Erythroblast (primary cell): ENCODE measurements at places on chromosomes 7 and 10.

DNA sequence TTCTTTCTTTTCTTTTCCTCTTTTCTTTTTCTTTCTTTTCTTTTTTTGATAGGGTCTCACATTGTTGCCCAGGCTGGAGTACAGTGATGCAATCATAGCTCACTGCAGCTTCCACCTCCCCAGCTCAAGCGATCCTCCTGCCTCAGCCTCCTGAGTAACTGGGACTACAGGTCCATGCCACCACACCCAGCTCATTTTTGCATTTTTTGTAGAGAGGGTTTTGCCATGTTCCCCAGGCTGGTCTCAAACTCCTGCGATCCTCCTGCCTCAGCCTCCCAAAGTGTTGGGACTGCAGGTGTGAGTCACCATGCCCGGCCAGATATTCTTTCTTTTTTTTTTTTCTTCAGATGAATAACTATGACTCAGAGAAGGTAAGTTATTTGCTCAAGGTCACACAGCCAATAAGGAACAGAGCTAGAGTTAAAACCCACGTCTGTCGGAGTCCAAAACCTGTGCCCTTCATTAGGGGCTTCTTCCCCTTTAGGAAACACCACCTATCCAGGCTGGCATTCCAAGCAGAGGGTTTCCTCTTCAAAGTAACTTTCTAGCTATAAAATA is 28.1 kb upstream of the DNMBP start:
- DNase-seq = no peak

DNA sequence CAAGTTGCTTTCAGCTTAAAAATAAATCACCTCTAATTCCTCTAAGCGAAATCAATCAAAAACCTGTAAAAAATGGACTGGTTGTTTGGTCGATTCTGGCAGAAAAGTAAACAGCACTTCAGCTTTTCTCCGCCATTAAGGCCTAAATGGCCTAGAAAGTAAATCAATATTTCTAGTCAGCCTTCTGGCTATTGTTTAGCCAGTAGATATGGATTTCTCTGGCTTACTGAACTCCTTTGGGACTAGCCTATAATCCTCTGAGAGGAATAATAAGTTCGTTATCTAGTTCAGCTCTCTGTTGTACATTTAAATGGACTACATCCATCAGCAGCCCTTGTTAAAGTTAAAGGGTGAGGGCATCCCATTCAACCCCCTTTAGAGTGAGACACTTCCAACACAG is 400.1 kb upstream of the ETV1 start:
- no peak for DNase-seq

DNA sequence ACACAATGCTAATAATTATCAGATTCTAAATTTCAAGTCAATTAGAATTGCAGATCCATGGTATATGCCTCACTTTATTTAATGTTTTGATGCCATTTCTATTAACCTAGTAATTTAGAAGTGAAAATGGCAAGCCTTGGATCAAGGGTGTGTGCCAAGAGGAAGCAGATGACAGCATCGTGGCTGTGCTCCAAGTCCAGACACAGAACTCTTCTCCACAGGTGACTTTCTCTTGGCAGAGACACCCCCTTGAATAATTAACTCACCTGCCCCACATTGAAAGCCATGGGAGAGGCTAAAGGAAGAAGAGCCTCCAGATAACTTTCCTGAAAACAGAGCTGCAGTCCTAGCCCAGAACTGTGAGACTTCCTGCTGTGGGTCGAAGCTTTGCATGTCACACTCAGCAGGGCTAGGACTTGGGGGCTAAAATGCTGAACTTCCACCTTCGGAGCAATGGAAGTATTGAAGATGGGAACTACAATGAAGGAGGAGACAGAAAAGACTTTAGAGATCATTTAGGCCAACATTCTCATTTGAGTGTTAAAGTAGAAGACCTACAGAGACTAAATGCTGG is 996 bp upstream of the C10orf90 start:
- no peak for DNase-seq

DNA sequence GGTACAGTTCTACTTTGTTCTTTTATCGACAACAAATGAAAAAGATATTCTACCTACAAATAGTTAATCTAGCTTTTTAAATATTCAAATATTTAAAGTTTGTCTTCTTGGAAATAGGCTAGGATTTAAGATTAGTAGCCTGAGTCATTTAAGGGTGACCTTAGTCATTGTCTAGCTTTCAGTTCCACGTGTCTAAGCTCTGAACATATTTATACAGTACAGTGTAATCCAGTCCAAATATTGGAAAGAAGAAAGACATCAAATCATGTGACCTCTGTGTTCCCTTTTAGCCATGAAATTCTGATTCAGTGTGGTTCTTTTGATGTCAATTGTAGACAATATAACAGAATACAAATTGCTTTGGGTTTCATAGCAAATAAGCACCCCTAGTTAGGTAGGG is 121.1 kb downstream of the MALRD1 start:
- no peak for DNase-seq

DNA sequence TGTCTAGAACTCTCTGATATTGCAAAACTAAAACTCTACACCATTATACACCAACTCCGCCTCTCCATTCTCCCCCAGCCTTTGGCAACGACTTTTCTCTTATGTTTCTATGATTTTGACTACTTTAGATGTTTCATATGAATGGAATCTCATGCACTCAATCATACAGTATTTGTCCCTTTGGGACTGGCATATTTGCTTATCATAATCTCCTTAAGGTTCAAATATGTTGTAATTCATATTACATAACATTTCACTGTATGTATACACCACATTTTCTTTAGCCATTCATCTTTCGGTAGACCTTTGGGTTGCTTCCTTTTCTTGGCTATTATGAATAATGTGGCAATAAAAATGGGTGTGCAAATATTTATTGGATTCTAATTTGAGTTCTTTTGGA is 164.4 kb downstream of the ARL4A start:
- no peak for DNase-seq

GRCh38 chr7:859359-860030 is 16.9 kb upstream of the GET4 start:
- no peak for DNase-seq

DNA sequence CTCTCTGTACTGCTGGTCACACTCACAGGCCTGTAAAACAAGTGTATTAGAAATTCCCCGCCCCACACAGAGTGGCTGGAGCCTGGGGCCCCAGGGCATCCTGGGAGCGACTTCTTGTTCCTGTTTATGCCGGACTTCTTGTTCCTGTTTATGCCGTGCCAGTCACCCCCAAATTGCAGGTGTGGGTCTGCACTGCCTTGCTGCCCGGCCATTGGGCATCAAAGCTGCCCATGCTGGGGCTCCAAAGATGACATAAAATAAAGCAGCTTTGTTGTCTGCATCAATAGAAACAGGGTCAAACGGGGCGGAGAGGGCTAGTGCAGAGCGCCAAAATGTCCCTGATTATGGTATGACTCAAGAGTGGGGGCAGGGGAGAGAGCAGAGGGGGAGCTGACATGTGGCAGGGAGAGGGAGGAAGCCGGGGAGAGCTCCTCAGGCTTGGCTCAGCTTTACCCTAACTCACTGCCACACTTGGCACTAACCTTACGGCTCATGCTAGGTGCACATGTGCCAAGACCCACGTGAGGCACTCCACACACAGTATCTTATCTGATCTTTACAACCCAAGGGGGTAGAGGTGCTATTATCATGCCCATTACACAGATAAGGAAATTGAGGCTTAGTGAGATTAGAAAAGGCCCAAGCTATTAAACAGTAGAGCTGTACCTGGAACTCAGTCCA is 98.4 kb downstream of the PIP4K2A start:
- peak; percentile 81 for DNase-seq

- DNase-seq = no peak
These were observed 35.5 kb upstream of the NCAPG2 start for GRCh38 chr7:158740013-158740656.

- no peak for DNase-seq
These were observed 47.5 kb downstream of the CAMK2B start for GRCh38 chr7:44277851-44278250.

GRCh38 chr7:5610500-5611186 is 170.8 kb downstream of the RNF216 start:
- no peak for DNase-seq

GRCh38 chr10:104895981-104896380 is 254.9 kb downstream of the SORCS3 start:
- DNase-seq = no peak

DNA sequence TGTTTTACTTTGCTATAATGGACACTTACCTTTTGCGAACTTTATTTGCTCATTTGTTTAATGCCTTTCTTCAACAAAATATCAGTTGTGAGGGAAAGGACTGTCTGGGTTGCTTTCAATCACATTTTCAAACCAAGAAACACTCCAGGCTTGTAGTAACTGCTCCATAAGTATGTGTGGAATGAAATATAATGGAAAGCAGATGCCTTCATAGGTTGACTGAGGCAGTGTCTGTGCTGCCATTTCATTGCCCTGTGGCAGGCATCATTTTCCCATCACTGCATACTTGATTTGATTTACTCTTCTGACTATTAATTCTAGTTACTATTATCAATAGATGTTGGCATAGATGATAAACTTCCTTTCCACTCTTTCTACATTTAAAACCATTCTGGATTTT is 762.3 kb downstream of the CNTNAP2 start:
- no peak for DNase-seq
